A549 treated with CORT108297 at 1 μM for 4 hours (cell line): ENCODE measurements at places on chromosomes 6 and 20. TPM values are rescaled to one million over a fixed set of nuclear protein-coding genes. Genes with fewer than 3 reads are reported as not detected.

The BPIFB1 gene
- total RNA-seq, result 0.07 to 0.22 TPM (median 0.14 TPM) in 3 of 5 replicates, not detected in the others

The RCAN2 gene
- total RNA-seq, result not detected in 5 replicates

The MCCD1 gene
- not detected in 5 replicates for total RNA-seq

The LY6G5C gene
- total RNA-seq, result 1.1 to 2.0 TPM (median 1.6 TPM) in 5 replicates

The PFDN4 gene
- 45.3 to 91.5 TPM (median 51.0 TPM) in 5 replicates for total RNA-seq

The ESF1 gene
- total RNA-seq, result 19.9 to 34.5 TPM (median 22.4 TPM) in 5 replicates

The SIRPA gene
- total RNA-seq, result 25.7 to 32.4 TPM (median 27.9 TPM) in 5 replicates

The RIMS4 gene
- total RNA-seq, result 1.2 to 1.9 TPM (median 1.5 TPM) in 5 replicates

The PERP gene
- 85.2 to 91.7 TPM (median 85.9 TPM) in 5 replicates for total RNA-seq

The POU5F1 gene
- total RNA-seq, result 4.7 to 6.7 TPM (median 5.3 TPM) in 5 replicates

The RFX6 gene
- 0.03 TPM in 1 of 5 replicates, not detected in the others for total RNA-seq

The CAP2 gene
- 11.3 to 15.2 TPM (median 12.8 TPM) in 5 replicates for total RNA-seq

The GHRH gene
- not detected in 5 replicates for total RNA-seq

The LTB gene
- total RNA-seq, result 0.22 to 0.38 TPM (median 0.33 TPM) in 5 replicates

The BANF2 gene
- not detected in 5 replicates for total RNA-seq

The XKR7 gene
- total RNA-seq, result 0.02 TPM in 1 of 5 replicates, not detected in the others

The SRMS gene
- not detected in 5 replicates for total RNA-seq

The ASIP gene
- not detected in 5 replicates for total RNA-seq

The SLC22A16 gene
- not detected in 5 replicates for total RNA-seq

The PRICKLE4 gene
- 0.75 to 0.96 TPM (median 0.83 TPM) in 5 replicates for total RNA-seq

The SLC24A3 gene
- 0.02 TPM in 1 of 5 replicates, not detected in the others for total RNA-seq

The LTV1 gene
- total RNA-seq, result 31.3 to 42.7 TPM (median 32.0 TPM) in 5 replicates

The SYTL3 gene
- 0.98 to 1.4 TPM (median 1.1 TPM) in 5 replicates for total RNA-seq

The MEP1A gene
- total RNA-seq, result not detected in 5 replicates

The GABRR2 gene
- 0.05 to 0.13 TPM in 2 of 5 replicates, not detected in the others for total RNA-seq

The COX4I2 gene
- total RNA-seq, result not detected in 5 replicates

The PARD6B gene
- total RNA-seq, result 2.4 to 3.6 TPM (median 2.8 TPM) in 5 replicates

The CLIC5 gene
- not detected in 5 replicates for total RNA-seq

The SLC17A2 gene
- total RNA-seq, result not detected in 5 replicates

The LY6G6F gene
- not detected in 5 replicates for total RNA-seq

The BPHL gene
- 15.7 to 24.4 TPM (median 23.3 TPM) in 5 replicates for total RNA-seq

The CASP8AP2 gene
- 4.4 to 7.0 TPM (median 6.3 TPM) in 5 replicates for total RNA-seq

The MYLK4 gene
- 0.12 to 0.18 TPM (median 0.13 TPM) in 5 replicates for total RNA-seq

The NKAIN4 gene
- 5.4 to 9.4 TPM (median 6.4 TPM) in 5 replicates for total RNA-seq

The BPIFA2 gene
- 0.09 TPM in 1 of 5 replicates, not detected in the others for total RNA-seq

The SLC52A3 gene
- 0.36 to 0.72 TPM (median 0.58 TPM) in 5 replicates for total RNA-seq
